Lung (tissue), 17 donors: ENCODE measurements at places on chromosomes 7 and 10. TPM values are rescaled to one million over a fixed set of nuclear protein-coding genes. Genes with fewer than 3 reads are reported as not detected.

- no peaks in the 10 kb centered on the region for H3K27me3 ChIP-seq
- H3K27ac ChIP-seq = no peak overlapping the region
- no peaks in the 10 kb centered on the region for H3K36me3 ChIP-seq
- H3K4me3 ChIP-seq = no peak overlapping the region
- no peaks in the 10 kb centered on the region for H3K4me1 ChIP-seq
Observed at GRCh38 chr10:78462176-78462575, 428.5 kb downstream of the RPS24 start.

GRCh38 chr10:29897999-29898716, 161.2 kb downstream of the JCAD start:
- H3K4me1 ChIP-seq = no peaks in the 10 kb centered on the region
- no peak overlapping the region for H3K4me3 ChIP-seq
- no peaks in the 10 kb centered on the region for H3K36me3 ChIP-seq
- no peak for DNase-seq
- no peak overlapping the region for H3K27ac ChIP-seq

GRCh38 chr7:127107601-127108007, 145.1 kb downstream of the GRM8 start:
- H3K36me3 ChIP-seq = no peaks in the 10 kb centered on the region
- no peaks in the 10 kb centered on the region for H3K4me1 ChIP-seq
- no peaks in the 10 kb centered on the region for H3K27me3 ChIP-seq
- peak; percentile 59 for DNase-seq
- no peak overlapping the region for H3K27ac ChIP-seq

- DNase-seq = no peak
Observed at GRCh38 chr10:95254629-95255028, 36.2 kb downstream of the PDLIM1 start.

DNA sequence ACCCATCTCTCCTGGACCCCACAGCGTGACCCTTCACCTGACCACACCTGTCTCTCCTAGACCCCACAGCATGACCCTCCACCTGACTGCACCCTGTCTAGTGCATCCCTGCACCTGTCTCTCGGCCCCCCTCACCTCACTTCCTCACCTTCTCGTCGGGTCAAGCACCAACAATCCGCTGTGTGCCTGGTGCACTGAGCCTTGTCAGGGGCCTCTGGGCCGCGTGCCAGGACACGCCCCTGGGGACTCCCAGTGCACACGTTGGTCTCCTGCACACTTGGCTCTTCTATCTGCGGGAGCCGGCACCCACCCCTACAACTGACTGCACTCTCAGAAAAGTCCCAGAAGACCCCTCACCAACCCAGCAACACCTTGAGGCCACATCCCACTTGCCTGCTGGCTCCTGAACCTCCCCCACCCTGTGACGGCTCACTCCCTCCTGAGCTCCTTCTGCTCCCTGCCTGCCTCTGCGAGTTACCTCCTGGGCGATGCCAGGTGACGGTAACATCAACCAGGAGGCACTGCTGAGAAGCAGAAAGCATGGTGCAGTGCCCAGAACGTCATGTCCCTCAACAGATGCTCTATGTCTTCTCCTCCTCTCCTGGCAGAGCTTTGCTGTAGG, 147.6 kb downstream of the DIP2C start:
- no peak overlapping the region for H3K4me3 ChIP-seq
- DNase-seq = peak; percentile 36
- H3K4me1 ChIP-seq = peaks cover 9% of the 10 kb centered on the region

DNA sequence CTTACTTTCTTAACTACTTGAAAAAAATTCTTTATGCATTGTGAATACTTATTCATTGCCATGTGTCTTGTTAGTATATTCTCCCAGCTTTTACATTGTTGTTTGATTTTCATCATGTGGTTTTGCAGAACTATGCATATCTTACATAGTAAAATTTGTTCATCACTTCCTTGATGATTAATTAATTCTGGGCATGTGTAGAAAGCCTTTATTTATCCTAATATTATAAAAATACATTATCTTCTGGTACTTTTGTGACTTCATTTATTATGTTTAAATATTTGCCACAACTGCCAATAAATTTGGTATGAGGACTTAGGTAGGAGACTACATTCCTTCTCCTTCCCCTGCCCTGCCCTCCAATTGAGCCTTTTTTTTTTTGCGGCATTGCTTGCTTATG, 166.0 kb upstream of the ZNF32 start:
- H3K36me3 ChIP-seq = no peaks in the 10 kb centered on the region
- H3K4me3 ChIP-seq = no peak overlapping the region
- H3K27ac ChIP-seq = no peak overlapping the region

- H3K27me3 ChIP-seq = no peaks in the 10 kb centered on the region
- no peak for DNase-seq
- H3K4me3 ChIP-seq = no peak overlapping the region
- no peaks in the 10 kb centered on the region for H3K4me1 ChIP-seq
Observed at GRCh38 chr7:2278026-2278425, 36.0 kb downstream of the NUDT1 start.

DNA sequence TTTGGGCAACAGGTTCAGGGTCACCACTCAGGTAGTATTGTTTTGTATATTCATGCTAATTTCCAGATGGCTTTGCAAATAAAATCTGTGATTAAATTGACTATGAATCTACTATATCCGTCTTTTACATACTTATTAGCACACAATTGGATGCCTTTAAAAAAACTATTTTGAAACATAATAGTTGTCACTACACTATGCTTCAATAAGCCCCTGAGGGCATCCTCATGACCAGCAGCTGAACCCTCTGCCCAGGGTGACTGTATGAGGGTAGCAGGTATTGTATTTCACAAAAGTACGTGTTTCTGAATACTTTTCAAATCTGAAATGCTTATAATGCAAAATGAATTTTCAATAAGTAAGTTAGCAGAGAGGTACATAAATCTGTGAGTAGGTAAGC, 97.3 kb downstream of the DNAH11 start:
- no peaks in the 10 kb centered on the region for H3K36me3 ChIP-seq
- no peak overlapping the region for H3K27ac ChIP-seq
- DNase-seq = no peak

- no peak for DNase-seq
- no peak overlapping the region for H3K27ac ChIP-seq
- H3K4me3 ChIP-seq = no peak overlapping the region
- H3K36me3 ChIP-seq = no peaks in the 10 kb centered on the region
Observed at GRCh38 chr7:138889582-138890498, 91.3 kb downstream of the KIAA1549 start.

GRCh38 chr7:13749636-13750035, 239.8 kb downstream of the ETV1 start:
- H3K4me3 ChIP-seq = no peak overlapping the region

GRCh38 chr10:47023237-47024045, 112.2 kb downstream of the PTPN20 start:
- no peak for DNase-seq
- no peaks in the 10 kb centered on the region for H3K27me3 ChIP-seq
- H3K4me1 ChIP-seq = no peaks in the 10 kb centered on the region
- no peaks in the 10 kb centered on the region for H3K36me3 ChIP-seq
- no peak overlapping the region for H3K4me3 ChIP-seq
- no peak overlapping the region for H3K27ac ChIP-seq

DNA sequence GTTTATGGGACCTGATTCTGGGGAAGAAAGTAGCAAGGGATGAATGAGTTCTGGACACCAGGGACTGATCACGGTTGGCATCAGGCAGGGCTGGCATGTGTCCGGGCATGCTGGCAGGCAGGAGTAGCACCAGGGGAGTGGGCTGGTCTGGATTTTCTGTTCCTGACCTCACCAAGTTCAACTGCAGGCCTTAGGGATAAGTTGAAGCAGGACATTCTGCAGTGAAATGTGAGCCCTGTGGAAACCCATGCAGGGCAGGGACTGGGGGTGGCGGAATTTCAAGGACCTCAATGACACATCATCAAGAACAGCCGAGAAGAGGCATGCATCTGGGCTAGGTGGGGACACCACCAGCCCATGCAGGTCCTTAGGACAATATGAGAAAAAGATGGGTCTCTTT, 80.2 kb upstream of the ADAM12 start:
- H3K4me1 ChIP-seq = no peaks in the 10 kb centered on the region
- DNase-seq = no peak
- no peaks in the 10 kb centered on the region for H3K36me3 ChIP-seq
- no peak overlapping the region for H3K4me3 ChIP-seq
- H3K27ac ChIP-seq = no peak overlapping the region
- no peaks in the 10 kb centered on the region for H3K27me3 ChIP-seq

GRCh38 chr10:69217119-69217754, 2.9 kb upstream of the HKDC1 start:
- H3K4me1 ChIP-seq = no peaks in the 10 kb centered on the region
- no peak for DNase-seq
- H3K27ac ChIP-seq = no peak overlapping the region
- no peaks in the 10 kb centered on the region for H3K36me3 ChIP-seq

DNA sequence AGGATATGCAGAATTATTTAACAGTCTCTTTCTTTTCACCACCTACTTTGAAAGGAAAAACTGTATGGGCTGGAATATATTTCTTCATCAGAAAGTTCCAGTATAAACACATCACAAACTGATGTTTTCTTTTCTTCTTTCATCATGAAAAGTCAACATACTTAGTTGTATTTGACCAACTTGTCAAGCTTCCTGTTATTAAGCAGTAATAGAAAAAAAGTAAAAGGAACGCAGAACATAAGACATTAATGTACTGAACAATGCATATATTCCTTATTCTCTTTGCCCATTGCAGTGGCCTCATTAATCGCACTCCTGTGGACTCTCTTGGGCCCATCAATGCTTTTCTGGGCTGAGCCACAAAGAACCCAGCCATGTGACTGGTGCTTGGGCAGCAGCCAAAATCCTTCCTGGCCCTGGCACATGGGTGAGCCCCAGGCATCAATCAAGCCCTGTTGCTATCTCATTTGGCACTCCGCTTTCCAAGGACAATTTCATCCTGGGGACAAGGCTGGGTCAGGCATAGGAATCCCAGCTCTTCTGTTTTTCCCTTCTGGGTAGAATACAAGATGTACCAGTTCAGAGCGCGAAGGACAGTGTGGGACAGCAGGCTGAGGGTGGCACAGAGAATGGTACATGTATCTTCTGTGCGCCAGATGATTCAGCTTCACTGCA, 42.3 kb downstream of the RHOBTB1 start:
- H3K36me3 ChIP-seq = peaks cover 1% of the 10 kb centered on the region
- H3K27ac ChIP-seq = peak overlapping the region; percentile 58
- H3K4me1 ChIP-seq = no peaks in the 10 kb centered on the region
- no peak for DNase-seq
- no peaks in the 10 kb centered on the region for H3K27me3 ChIP-seq

- no peaks in the 10 kb centered on the region for H3K4me1 ChIP-seq
- peaks cover 4% of the 10 kb centered on the region for H3K36me3 ChIP-seq
- H3K27me3 ChIP-seq = no peaks in the 10 kb centered on the region
- peak overlapping the region; percentile 92 for H3K4me3 ChIP-seq
Observed at GRCh38 chr10:58384544-58384998, 639 bp upstream of the TFAM start.

GRCh38 chr7:4999369-4999950, 40.5 kb upstream of the MMD2 start:
- H3K27me3 ChIP-seq = no peaks in the 10 kb centered on the region
- no peaks in the 10 kb centered on the region for H3K4me1 ChIP-seq
- H3K27ac ChIP-seq = no peak overlapping the region
- no peak for DNase-seq
- peaks cover 20% of the 10 kb centered on the region for H3K36me3 ChIP-seq

DNA sequence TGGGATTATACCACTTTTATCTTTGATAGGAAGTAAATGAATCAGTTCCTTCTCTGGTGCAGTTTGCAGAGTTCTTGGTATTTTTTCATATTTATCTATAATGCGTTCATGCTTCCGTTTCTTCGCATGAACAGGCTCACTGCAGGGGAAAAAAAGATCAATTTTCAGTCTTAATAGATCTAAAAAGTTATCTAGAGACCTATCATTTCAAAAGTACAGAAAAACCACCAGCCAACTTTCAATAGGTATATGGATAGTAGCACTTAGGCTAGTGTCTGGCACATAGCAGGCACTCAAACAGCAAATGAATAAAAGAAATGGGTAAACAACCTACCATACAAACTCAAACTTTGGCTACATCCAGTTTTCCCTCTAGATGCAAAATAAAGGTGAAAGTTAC, 5.5 kb downstream of the NOC3L start:
- no peak for DNase-seq
- no peaks in the 10 kb centered on the region for H3K27me3 ChIP-seq
- H3K36me3 ChIP-seq = peaks cover 36% of the 10 kb centered on the region
- H3K27ac ChIP-seq = no peak overlapping the region
- H3K4me3 ChIP-seq = no peak overlapping the region
- H3K4me1 ChIP-seq = no peaks in the 10 kb centered on the region

DNA sequence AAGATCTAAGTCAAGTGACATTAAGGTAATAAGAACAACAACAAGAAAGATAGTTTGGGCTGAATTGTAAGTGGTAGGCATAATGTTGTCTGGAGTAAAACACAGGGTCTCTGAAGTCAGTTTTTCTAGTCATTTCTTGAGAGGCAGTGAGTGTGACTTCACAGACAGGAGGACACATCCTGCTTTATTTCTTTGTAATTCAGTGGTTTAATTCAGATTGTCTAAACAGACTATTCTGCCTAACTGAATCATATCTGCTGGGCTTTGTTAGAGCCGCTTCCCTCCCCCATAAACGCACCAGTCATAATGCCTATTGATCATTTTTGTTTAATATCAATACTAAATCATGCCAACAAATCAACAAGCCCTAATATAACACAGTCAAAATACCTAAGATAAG, 46.8 kb downstream of the AGK start:
- no peaks in the 10 kb centered on the region for H3K4me1 ChIP-seq
- no peak overlapping the region for H3K27ac ChIP-seq
- DNase-seq = no peak
- peaks cover 3% of the 10 kb centered on the region for H3K36me3 ChIP-seq

DNA sequence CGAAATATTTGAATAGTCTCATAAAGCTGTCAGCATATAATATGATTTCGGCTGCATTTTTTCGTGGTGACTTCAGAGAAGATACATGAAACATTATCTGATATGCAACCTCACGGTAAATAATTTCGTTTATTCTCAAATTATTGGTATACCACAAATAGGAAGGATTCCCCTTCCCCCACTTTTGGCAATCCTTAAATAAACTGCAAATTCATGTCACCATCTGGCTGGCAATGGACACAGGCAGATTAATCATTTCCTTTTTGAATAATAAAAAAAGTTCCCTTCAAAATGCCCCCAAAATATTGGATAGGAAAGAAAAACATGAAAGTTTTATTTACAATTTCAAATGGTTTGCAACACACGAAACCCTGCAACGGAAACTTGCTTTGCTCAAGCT, 234.5 kb upstream of the MEOX2 start:
- no peak overlapping the region for H3K27ac ChIP-seq
- H3K4me3 ChIP-seq = no peak overlapping the region
- peaks cover 19% of the 10 kb centered on the region for H3K4me1 ChIP-seq
- no peaks in the 10 kb centered on the region for H3K27me3 ChIP-seq
- DNase-seq = no peak

DNA sequence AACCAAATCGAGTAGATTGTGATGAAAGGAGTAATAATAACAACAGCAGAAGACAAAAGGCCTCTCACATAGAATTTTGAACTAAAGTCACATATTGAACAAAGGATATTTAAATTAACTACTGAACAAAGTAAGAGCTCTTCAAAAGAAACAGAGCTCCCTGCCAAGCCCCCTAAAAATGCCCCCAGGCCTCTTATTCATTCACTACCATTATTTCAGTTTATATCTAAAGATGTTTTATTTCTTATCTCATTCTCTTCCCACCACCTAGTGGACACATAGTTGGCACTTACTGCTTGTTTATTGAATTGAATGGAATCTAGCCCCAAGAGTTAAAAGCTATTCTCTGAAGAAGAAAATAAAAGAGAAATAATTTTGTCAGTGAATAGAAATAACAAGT, 37.4 kb downstream of the VCL start:
- H3K36me3 ChIP-seq = peaks cover 2% of the 10 kb centered on the region
- H3K27ac ChIP-seq = no peak overlapping the region
- H3K4me3 ChIP-seq = no peak overlapping the region

The METTL27 gene
- total RNA-seq = 6.3 TPM

The FXYD4 gene
- total RNA-seq = 3.9 TPM

The WDR91 gene
- total RNA-seq = 47.8 TPM

The PDK4 gene
- 86.9 TPM for total RNA-seq

The CALHM1 gene
- total RNA-seq = not detected
